Fibroblast of lung (primary cell): ENCODE measurements at places on chromosomes 13 and 19. TPM values are rescaled to one million over a fixed set of nuclear protein-coding genes. Genes with fewer than 3 reads are reported as not detected.

The MYO1F gene
- total RNA-seq: under 0.01 and 0.17 TPM in 2 replicates

The APOC4 gene
- total RNA-seq: not detected in 2 replicates

The SHANK1 gene
- 1.8 and 7.9 TPM in 2 replicates for total RNA-seq

The FOXO1 gene
- total RNA-seq: 2.5 and 2.8 TPM in 2 replicates

The N4BP2L1 gene
- 5.6 and 5.9 TPM in 2 replicates for total RNA-seq

The PLIN4 gene
- 2.6 and 5.3 TPM in 2 replicates for total RNA-seq

The SIGLEC11 gene
- total RNA-seq: not detected in 2 replicates

The NLRP5 gene
- total RNA-seq: not detected in 2 replicates

The GNG7 gene
- 0.51 and 0.83 TPM in 2 replicates for total RNA-seq

The FBXO27 gene
- total RNA-seq: 3.6 and 3.9 TPM in 2 replicates
